ENCODE measurements at places on chromosomes 2 and 18.

DNA sequence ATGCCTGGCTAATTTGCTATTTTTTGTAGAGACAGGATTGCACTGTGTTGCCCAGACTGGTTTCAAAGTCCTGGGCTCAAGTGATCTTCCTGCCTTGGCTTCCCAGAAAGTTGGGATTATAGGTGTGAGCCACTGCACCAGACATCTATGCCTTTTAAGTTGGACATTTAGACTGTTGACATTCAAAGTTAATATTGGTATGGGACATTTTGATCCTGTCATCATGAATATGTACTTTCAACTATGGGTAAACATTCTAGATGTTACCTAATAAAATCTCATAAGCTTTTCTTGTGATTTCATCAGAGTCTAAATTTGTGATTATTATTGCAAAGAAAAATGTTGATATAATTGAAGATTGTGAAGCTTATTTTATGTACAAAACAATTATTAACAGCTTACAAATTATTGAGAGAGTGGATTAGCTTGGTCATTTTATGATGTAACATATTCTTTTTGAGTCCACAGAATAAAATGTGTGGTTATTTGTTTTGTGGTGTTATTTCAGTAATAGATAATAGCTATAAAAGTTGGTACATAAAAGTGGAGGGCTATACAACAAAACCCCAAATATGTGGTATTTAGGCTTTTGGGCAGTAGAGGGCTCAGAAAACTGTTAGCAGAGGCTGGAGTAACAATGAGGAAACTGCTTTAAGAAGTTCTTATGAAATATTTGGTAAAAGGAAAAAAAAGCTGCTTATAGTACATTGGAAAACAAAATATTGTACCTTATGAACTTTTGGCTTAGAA is 41.4 kb downstream of the STARD6 start:
- DNase-seq = no peak

- DNase-seq = no peak
Measured at GRCh38 chr2:111231532-111232252, 111.0 kb downstream of the BCL2L11 start.

DNA sequence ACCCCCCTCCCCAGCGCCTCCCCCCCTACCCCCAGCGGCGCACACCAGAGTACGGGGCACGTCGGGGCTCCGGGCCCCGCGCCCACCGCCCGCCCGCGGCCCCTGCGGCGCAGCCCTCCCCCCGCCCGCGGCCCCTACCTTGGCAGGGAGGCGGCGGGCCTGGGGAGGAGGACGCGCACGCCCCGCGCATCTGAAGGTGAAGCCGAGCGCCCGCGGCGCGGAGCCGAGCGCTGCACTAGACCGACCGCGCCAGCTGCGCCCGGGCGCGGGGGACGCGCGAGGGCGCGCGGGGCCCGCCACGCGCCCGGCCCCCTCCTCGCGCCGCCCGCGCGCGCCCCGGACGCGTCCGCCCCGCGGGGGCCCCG is at the start of gene ZNF516:
ZNF516 (minus strand) TSS at position 237 of the 365 bp plus-strand sequence. CDS start 52,188 bp downstream, outside the sequence.
- DNase-seq = no peak

DNA sequence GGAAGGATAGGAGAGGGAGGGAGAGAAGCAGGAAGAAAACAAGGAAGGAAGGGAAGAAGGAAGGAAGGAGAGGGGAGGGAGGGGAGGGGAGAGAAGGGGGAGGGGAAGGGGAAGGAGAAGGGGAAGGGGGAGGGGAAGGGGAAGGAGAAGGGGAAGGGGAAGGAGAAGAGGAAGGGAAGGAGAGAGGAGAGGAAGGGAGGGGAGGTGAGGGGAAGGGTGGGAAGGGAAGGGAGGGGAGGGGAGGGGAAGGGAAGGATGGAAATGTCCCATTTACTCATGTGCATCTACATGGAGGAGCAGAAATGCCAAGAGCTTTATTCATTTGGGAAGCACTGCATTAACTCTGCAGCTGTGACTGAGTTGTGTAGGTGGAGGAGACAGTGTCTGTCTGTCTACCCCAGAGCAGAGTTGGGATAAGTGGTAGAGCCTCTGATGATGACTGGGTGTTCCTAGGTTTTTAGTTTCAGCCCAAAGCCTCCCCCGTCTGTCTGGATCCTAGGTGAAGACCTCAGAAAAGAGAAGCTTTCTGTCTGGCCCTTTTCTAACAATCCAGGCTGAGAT is 131.3 kb downstream of the COL6A3 start:
- DNase-seq = no peak

Data from stimulated activated CD4-positive, alpha-beta T cell treated with anti-CD3 and anti-CD28 coated beads, Interleukin-12 subunit alpha, Interleukin-12 subunit beta, amount 100 ng/mL, for 24 hours (primary cell).